ENCODE measurements at places on chromosomes 6 and 20. TPM values are rescaled to one million over a fixed set of nuclear protein-coding genes. Genes with fewer than 3 reads are reported as not detected.
A peak's percentile ranks its signal among the peaks of the same experiment; 100 is the strongest.

CASP8AP2 gene
- 12.3 TPM for total RNA-seq

METTL24 gene
- not detected for total RNA-seq

HMGCLL1 gene
- total RNA-seq = not detected

DLL1 gene
- 2.8 TPM for total RNA-seq

SCUBE3 gene
- total RNA-seq = 2.0 TPM

UBD gene
- 10.1 TPM for total RNA-seq

BTN1A1 gene
- total RNA-seq = not detected

PSORS1C2 gene
- total RNA-seq = not detected

DNA sequence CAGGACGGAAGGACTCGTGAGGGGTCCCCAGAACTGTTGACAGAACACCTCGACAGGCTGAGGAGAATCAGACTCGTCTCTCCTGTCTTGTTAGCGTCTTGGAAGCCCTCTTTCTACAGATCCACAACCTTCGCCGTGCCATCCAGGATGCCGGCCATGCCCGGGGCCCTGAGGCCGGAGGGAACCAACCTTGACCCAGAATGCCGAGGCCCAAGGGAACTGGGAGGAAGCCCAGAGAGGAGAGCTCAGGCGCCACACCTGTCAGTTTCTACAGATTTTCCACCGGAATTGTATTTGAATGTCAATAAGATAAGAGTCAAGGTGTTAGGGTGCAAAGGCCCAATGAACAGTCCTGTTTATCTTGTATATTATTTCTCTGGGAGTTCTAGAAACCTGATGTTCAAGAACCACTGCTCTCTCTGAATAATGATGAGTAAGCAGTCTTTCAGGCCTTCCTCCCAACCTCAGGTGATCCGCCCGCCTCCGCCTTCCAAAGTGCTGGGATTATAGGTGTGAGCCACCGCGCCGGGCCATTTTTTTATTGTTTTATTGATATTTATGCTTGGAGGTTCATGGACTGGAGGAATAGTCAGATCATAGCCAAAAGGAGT, 799 bp upstream of the ME1 start:
- DNase-seq = no peak

GRCh38 chr20:3622406-3622805, 40.8 kb downstream of the GFRA4 start:
- DNase-seq = no peak

- DNase-seq = no peak
Measured at GRCh38 chr6:88535306-88535705, 369.2 kb upstream of the CNR1 start.

DNA sequence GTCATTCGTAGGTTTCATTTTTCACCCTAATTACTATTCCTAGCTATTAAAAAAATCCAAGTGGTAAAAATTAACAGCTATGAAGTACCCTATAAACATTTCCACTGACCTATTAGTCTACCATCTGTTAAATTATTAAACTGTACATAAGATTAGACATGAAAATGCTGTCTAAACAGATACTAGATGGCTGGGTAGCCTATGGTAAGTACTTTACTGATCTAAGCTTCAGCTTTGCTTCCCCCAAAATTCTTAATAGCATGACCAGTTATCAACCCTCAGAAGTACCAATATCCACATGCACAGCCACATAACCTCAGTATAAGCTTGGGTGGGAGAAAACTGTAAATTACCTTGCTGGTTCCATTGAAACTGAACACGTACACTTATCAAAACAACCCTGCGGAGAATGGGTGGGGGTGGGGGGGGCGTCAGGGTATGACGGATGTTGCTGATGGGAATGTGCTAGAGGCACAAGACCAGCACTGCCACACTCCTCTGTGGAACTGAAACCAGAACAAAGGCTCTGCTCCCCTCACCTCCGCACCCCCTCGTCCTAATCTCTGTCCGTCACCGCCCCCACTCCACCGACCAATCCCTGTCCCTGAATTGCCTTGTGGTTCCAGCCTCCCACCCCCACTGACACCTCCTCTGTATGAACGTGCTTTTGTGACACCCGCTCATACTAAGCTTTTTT, 45.3 kb downstream of the B4GALT5 start:
- no peak for DNase-seq

DNA sequence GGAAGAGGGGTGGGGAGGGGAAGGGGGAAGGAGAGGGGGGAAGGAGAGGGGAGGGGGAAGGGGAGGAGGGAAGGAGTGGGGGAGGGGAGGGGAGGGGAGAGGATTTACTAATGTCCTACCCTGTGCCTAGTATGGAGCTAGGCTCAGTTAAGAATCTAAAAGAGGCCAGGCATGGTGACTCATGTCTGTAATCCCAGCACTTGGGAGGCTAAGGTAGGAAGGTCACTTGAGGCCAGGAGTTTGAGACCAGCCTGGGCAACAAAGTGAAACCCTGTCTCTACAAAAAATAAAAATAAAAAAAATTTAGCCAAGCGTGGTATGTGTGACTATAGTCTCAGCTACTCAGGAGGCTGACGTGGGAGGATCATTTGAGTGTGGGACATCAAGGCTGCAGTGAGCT, 13.0 kb downstream of the UBE2J1 start:
- DNase-seq = no peak

DNA sequence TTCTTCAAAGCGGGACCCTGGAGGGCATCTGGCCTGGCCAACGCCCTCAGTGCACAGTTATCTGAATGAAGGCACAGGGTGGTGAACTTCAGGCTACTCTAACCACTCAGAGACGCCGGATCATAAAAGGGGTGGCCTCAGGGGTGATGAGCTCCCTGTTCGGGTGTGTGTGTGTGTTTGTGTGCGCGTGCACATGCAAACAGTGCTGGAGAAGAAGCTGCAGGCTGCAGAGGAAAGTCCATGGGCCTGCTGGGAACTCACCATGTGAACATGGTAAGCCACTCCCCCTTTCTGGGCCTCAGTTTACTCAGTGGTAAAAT, 42.0 kb downstream of the KIAA1755 start:
- DNase-seq = no peak

DNA sequence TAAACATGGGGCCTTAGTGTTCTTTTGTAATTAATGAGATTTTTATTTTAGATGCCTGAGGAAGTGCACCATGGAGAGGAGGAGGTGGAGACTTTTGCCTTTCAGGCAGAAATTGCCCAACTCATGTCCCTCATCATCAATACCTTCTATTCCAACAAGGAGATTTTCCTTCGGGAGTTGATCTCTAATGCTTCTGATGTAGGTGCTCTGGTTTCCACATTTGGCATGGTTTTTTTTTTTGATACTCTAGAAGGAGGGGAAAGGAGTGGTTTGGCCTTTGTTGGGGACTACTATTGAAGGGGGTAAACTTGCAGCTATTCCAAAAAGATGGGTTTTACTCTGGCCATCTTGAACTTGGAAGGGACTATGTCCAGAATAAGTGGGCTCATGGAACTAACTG, 1.7 kb downstream of the HSP90AB1 start:
- DNase-seq = no peak

DNA sequence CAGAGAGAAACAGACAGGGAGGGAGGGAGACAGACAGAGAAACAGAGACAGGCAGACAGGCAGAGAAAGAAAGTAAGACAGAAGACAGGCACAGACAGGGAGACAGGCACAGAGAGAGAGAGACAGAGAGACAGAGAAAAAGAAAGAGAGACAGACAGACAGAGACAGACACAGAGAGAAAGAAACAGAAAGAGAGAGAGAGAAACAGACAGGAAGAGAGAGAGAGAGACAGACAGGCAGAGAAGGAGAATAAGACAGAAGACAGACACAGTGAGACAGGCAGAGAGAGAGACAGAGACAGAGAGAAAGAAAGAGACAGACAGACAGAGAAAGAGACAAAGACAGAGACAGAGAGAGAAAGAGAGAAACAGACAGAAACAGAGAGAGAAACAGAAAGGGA, 754.8 kb upstream of the DEFB115 start:
- DNase-seq = no peak

DNA sequence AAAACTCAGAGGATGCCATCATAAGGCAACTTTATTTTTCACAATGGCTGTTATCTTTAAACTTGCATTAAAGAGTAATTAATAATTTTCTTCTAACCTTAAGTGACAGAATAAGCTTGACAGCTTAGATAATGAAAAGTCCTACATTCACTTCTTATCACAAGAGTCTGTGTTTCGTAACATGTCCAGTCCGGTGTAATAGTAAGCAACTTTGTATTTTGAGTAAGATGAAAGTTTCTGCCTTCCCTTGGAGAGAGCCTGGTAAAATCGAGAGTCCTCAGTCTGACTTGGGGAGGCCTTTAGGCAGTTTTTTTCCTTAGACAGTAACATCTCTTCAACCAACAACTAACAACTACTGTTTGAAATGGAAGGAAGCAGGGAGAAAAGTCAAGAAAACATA, 195.6 kb downstream of the GRM1 start:
- no peak for DNase-seq

GRCh38 chr6:72952808-72953630, 272.3 kb downstream of the KHDC1L start:
- peak; percentile 30 for DNase-seq

- peak; percentile 53 for DNase-seq
Measured at GRCh38 chr20:43949741-43950618, 35.3 kb downstream of the TOX2 start.

GRCh38 chr20:52269321-52269720, 77.7 kb upstream of the ZFP64 start:
- no peak for DNase-seq

DNA sequence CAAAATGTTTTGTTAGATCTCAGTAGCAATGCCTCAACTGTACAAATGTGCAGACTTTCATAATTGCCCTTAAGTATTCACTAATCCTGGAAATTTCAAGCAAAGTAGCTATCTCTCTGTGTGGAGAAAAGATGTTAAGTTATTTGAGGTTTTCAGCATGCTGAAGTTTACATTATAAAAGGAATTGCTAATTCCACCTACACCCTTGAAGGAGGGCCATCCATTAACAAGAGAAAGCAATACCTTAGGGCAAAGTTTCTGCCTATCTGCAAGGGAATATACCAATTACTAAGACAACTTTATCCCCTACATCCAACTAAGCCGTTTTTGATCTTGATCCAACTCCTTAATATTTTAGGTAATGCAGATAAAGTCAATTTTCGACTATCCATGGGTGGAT, 380.7 kb upstream of the BTBD3 start:
- no peak for DNase-seq

DNA sequence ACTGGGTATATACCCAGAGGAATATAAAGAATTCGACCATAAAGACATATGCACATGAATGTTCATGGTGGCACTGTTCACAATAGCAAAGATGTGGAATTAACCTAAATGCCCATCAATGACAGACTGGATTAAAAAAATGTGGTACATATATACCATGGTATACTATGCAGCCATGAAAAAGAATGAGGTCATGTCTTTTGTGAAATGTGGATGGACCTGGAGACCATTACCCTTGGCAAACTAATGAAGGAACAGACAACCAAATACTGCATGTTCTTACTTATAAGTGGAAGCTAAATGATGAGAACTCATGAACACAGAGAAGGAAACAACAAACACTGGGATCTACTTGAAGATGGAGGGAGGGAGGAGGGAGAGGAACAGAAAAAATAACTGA, 186.7 kb upstream of the SSTR4 start:
- no peak for DNase-seq

- DNase-seq = no peak
Measured at GRCh38 chr6:145600299-145600698, 135.0 kb downstream of the EPM2A start.

- peak; percentile 0 for DNase-seq
Measured at GRCh38 chr6:43953256-43953655, 174.0 kb downstream of the MRPL14 start.

- DNase-seq = no peak
Measured at GRCh38 chr6:373773-374724, 17.5 kb upstream of the IRF4 start.
